ENCODE measurements at places on chromosomes 16 and 17.
A peak's percentile ranks its signal among the peaks of the same experiment; 100 is the strongest.

GRCh38 chr16:79599837-79600637 lies 500 bp downstream of the MAF start:
- peak; percentile 2 for DNase-seq

DNA sequence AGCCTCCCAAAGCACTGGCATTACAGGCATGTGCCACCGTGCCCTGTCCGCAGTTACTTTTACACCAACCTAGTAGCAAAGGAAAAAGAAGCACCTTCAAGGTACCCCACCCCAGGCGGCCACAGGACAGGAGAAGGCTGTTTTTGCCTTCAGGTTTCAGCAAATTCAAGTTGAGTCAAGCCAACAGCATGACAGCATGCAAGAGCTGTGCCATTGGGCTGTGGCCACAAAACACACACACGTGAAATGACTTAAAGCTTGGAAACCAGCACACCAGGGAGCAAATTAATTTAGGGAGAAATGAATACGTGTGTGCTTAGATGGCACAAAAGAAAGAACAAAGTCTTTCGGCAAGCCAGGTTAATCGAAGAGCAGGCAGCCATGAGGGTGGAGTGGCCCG lies 39.7 kb downstream of the ERCC4 start:
- no peak for DNase-seq

GRCh38 chr16:74557275-74557674 lies 49.6 kb downstream of the GLG1 start:
- no peak for DNase-seq

DNA sequence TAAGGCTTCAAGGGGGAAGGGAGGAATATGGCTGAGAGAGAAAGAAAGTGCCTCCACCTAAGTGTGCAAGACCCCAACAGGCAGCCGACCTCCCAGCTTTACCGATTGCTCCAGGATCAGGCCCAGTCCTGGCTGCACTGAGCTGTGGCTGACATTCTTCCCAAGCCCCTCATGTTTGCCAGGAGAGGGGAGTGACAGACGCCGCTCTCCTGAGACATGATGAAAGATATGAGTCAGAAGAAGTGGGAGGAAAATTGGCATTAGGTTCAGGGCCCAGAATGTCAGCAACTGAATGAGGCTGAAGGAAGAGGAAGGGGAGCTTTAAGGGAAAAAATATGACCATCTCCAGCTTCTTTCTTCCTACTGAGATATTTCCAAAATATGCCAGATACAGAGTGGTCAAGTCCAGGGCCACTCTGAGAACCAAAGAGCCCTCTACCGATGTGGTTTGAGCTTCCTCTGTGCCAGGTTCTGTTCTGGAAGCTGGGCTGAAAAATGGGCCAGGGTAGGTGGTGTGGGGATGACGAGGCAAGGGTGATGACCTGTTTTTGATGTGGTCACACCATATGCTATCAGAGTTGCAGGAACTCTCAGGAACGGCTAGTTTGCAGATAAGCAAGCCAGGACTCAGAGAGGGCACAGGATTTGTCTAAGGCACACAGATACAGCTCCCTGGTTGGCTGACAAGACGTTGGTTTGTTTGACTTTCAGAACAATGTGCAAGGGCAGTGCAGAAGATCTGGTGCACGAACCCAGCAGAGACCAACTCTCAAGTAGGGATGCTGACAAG lies 176.7 kb downstream of the SOX9 start:
- DNase-seq = no peak

DNA sequence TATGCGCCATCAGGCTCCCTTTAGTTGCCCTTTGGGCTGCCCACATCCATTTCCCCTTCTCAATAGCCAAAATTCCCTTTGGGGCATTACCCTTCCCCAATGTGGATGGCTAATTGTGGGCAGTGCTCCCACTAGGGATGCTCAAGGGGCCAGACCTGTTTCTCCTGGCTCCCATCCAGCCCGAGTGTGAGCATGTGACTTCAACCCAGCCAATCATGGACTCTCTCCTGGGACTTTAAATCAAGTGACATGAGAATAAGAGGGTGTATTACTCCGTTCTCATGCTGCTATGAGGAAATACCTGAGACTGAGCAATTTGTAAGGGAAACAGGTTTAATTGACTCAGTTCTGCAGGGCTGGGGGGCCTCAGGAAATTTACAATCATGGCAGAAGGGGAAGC lies 60.9 kb upstream of the WSB1 start:
- no peak for DNase-seq

GRCh38 chr17:968812-969730 lies 10.5 kb downstream of the NXN start:
- DNase-seq = no peak

- no peak for DNase-seq
Observed at GRCh38 chr16:1264345-1265089, 8.6 kb downstream of the TPSD1 start.

DNA sequence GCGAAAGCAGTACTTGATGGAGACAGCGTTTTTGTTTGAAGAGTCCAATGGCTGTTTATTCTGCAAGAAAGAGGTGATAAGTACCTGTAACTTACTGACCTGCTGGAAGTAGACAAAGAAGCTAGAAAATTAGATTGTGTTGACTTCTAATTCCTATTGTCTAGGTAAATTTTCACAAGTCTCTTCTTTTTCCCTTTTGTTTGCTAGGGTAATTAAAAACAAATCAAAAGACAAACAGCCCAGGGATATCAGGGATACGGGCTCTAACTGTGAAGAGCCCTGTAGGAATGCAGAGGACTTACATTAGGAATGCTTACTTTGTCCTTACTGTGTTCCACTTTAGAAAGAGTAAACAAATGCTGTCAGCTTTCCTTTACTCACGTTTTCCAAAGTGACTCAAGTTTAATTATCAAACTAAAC lies 7.0 kb downstream of the PSME3IP1 start:
- DNase-seq = no peak

DNA sequence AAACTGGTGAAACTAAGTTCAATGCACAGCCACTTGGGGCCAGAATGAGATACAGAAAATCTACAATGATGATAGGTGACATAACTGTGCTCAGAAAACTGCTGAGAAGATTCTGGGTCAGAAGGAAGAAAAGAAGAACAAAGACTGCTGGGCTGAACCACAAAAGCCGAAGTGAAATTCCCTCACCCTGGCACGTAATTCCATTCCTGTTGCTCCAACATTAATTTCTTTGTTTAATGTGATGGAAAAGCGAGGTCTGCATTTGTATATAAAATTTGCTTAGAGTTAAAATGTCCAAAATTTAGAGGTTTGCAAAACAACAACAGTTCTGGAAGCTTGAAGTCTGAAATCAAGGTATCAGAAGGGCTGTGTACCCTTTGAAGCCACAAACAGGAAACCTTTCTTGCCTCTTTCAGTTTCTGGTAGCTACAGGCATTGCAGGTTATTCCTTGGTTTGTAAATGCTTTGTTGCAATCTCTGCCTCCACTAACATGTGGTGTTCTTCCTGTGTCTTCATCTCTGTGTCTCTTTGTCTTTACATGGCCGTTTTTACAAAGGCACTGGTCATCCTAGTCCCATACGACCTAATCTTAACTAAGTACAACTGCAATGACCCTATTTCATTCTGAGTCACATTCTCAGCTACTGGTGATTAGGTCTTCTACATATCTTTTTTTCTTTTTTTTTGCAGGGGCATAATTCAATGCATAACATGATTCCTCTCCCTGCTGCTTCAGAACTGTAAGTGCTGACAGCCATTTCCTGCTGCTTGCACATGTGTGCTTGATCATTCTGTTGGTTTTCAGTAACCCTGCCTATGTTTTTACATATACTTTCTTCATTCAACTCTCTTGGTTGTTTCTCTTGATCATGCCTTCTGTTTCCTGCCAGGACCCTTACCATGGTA lies 603.0 kb upstream of the CDH8 start:
- DNase-seq = no peak

GRCh38 chr17:56779898-56780777 lies 53.6 kb downstream of the C17orf67 start:
- peak; percentile 88 for DNase-seq

DNA sequence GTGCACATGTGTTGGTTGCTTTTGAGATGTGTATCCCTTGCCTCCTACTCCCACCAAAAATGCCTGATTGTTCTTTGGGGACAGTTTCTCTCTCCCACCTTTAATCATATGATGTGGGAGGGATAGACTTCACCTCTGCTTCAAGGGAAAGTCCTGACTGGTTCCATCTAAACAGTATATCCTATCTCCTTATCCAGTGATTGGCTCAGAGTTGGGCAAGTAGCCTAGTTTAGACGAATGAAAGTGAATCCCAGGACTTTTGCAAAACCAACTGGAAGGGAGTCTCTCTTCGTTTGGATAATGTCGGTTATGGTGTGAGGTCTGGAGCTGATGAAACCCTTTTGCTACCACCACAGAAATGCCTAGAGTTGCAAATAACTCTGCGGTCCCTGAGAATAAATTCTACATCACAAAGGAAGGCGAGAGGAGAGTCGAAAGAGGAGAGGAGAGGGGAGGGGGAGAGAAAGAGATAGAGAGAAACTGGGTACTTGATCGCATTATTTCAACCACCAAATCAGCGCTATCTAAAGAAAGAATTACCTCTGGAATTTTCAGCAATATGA lies 77.1 kb upstream of the SALL1 start:
- DNase-seq = no peak

- DNase-seq = no peak
Observed at GRCh38 chr16:70644763-70645597, 1.4 kb upstream of the IL34 start.

DNA sequence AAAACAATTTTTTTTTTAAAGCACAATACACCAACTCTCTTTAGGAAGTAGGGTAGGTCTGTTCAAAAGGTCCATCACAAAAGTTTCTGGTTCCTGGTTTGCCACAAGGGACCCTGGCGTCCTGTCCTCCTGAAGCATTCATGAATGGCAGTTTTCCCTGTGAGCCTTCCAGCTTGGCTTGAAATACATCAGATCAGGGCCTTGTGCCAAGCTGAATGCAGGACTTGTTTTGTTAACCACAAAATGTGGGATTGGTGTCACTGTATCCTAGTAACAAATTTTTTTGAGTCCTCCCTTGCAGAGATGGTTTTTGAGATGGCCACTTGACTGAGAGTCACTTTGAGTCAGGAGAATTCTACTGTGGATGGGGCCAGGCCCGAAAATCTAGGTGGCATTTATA lies 3.9 kb downstream of the GNAO1 start:
- DNase-seq = no peak

GRCh38 chr17:61205401-61205800 lies 194.2 kb upstream of the TBX2 start:
- DNase-seq = peak; percentile 6

DNA sequence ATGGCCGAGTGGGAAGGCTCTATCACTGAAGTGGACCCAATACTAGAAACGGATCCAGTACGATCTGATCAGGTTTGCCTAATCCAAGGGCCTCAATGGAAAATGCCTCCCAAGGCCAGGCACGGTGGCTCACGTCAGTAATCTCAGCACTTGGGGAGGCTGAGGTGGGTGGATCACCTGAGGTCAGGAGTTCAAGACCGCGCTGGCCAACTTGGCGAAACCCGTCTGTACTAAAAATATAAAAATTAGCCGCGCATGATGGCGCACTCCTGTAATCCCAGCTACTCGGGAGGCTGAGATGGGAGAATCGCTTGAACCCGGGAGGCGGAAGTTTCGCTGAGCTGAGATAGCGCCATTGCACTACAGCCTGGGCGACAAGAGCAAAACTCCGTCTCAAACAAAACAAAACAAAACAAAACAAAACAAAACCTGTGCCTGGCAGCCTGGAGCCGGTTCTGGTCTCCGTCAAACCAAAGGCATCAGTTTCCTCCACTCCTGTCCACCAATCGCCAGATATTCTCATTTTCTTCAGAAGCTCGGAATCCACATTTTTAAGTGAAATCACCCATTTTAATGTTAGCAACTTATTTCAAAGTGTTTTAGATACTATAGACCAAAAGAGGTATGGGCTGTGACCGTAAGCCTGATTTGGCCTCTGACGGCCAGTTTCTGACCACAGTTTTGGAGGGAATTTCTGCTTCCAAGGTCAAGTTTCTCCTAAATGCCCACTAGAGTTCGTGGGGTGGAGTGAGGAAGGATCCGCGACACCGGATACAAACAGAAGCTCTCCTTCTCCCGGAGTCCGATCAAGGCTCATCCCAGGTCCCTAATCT lies 664 bp downstream of the NQO1 start:
- DNase-seq = no peak

DNA sequence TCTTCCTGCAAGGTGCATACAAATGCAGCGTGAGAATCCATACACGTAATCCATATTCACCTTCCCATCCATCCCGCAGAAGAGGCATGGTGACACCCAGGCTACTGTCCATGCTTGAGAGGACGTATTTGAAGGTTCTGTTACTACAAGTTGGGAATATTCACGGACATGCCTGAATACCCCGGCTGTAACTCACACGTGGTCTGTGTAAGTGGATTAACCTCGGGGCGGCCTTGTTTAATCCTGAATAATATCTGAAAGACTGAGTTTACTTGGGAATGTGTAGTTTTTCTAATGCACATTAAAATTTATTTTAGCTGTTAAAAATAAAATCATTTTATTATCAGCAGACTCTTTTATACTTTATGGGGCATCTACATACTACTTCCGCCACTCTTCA lies 13.1 kb downstream of the CPSF4L start:
- DNase-seq = no peak

GRCh38 chr17:50986989-50987660 lies 121.0 kb upstream of the TOB1 start:
- no peak for DNase-seq

GRCh38 chr16:83397601-83398291 lies 410.0 kb upstream of the HSBP1 start:
- no peak for DNase-seq

DNA sequence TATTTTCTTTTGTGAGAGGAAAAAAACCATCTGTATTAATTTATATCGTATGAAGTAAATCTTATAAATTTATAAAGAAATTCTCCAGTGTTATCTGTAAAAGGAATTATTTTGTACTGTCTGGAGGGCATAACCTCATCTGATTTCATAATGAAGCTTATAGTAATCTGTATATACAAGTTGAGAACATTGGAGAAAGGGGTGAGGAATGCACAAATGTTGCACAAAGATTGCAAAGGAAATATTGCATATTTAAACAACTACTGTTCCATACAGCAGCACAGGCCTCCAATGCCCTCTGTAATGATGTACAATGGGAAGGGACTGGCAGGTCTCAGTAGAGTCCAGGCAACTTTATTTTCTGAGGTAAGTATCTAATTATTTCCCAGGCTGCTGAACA lies 50.8 kb upstream of the KCNJ16 start:
- no peak for DNase-seq

- DNase-seq = no peak
Observed at GRCh38 chr17:1918346-1919162, 88.7 kb downstream of the RPA1 start.

DNA sequence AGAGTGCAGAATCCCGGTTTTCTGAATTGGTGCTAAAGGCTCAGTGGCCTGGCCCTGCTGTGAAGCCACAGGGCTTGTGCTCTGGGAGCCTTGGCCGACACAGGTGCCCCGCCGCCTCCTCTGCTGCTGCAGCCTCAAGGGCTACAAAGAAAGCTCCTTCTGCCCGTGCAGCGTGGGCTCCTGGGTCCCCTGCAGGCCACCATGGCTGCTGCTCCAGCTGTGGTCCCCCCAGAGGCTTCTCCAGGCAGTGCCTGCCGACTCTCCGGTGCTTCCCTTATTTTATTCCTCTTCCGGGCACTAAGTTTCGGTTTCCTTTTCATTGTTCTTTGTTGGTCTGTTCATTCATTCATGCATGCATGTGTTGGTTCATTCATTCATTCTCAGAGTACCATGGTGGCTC lies 53.1 kb downstream of the CMIP start:
- peak; percentile 39 for DNase-seq

Data from erythroblast (primary cell).